ENCODE measurements at places on chromosomes 6 and 20. TPM values are rescaled to one million over a fixed set of nuclear protein-coding genes. Genes with fewer than 3 reads are reported as not detected.

- H3K27ac ChIP-seq = no peak overlapping the region
- no peaks in the 10 kb centered on the region for H3K27me3 ChIP-seq
- peaks cover 13% of the 10 kb centered on the region for H3K4me1 ChIP-seq
These were observed 52.4 kb downstream of the SYNJ2 start for GRCh38 chr6:158033751-158034702.

DNA sequence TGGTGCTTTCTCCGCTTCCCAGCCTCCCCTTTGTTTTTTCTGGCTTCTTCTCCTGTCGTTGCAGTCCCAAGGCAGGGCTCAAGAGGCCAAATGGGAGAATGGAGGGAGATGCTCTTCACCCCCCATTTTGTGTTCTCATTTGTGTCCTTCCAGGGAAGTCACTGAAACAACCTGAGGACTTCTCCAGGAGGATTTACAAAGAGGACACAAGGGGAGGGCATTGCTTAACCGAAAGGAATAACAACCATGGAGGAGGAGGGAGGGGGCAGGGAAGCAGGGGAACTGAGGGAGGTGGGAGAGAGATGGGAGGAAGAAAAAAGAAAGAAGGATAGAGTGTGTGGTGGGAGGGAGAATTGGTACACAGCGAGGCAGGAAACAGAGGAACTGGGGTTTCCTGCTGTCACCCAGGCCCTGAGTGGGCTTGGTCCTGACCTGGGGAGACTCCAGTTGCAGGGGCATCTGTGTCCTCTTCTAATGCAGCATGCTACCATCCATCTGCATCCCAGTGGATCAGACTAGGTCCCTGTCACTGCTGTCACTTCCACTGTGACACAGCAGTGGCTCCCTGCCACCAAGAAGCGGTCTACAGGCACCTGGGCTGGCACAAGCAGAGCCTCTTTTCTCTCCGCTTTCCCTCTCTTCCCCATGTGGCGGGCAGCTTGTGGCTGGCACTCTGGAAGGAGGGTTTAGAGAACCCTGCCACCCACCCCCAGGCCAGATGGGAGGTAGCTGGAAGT lies 17.1 kb upstream of the MLN start:
- no peak overlapping the region for H3K4me3 ChIP-seq
- no peaks in the 10 kb centered on the region for H3K4me1 ChIP-seq
- DNase-seq = no peak
- peaks cover 6% of the 10 kb centered on the region for H3K27me3 ChIP-seq
- H3K36me3 ChIP-seq = no peaks in the 10 kb centered on the region

DNA sequence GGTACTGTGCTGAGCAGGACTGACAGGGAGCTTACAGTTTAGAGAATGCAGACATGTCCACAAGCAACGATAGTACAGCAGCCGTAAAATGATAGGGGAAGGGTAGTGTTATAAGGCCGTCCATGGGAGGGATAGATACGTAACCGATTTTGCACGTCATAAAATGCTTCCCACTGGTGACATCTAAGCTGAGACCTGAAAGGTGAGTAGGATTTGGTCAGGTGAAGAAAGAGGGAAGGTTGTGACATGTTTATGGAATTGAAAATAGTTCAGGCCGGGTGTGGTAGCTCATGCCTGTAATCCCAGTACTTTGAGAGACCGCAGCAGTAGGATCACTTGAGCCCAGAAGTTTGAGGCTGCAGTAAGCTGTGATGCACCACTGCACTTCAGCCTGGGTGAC lies 25.6 kb downstream of the SNX9 start:
- H3K4me1 ChIP-seq = peaks cover 13% of the 10 kb centered on the region
- no peak overlapping the region for H3K4me3 ChIP-seq
- no peaks in the 10 kb centered on the region for H3K27me3 ChIP-seq
- H3K36me3 ChIP-seq = no peaks in the 10 kb centered on the region
- no peak overlapping the region for H3K27ac ChIP-seq

GRCh38 chr6:121760745-121761144 lies 325.3 kb downstream of the GJA1 start:
- no peak overlapping the region for H3K4me3 ChIP-seq
- H3K4me1 ChIP-seq = no peaks in the 10 kb centered on the region
- no peak for DNase-seq
- no peaks in the 10 kb centered on the region for H3K36me3 ChIP-seq
- H3K27ac ChIP-seq = no peak overlapping the region

- peak; percentile 46 for DNase-seq
- no peak overlapping the region for H3K4me3 ChIP-seq
- H3K27ac ChIP-seq = peak overlapping the region; percentile 98
These were observed 21.2 kb downstream of the TGM2 start for GRCh38 chr20:38143646-38144554.

Gene GDAP1L1
- 0.55 TPM for polyA plus RNA-seq

Gene NOX3
- polyA plus RNA-seq = not detected

Gene IMPG1
- polyA plus RNA-seq = not detected

Gene ERVFRD-1
- polyA plus RNA-seq = not detected

Gene SLC17A2
- not detected for polyA plus RNA-seq

Gene SRSF12
- 1.1 TPM for polyA plus RNA-seq

Gene KCNK17
- polyA plus RNA-seq = not detected

Gene SOBP
- polyA plus RNA-seq = 0.21 TPM

All from SK-N-SH (cell line).